ENCODE measurements at places on chromosomes 1 and 21. TPM values are rescaled to one million over a fixed set of nuclear protein-coding genes. Genes with fewer than 3 reads are reported as not detected.

- no peak overlapping the region for H3K4me3 ChIP-seq
- H3K4me1 ChIP-seq, result no peaks in the 10 kb centered on the region
- no peaks in the 10 kb centered on the region for H3K27me3 ChIP-seq
- no peak for DNase-seq
- H3K36me3 ChIP-seq, result 0 out of 3 replicates have a peak, but pooled peaks cover 11% of the 10 kb centered on the region
- H3K27ac ChIP-seq, result no peak overlapping the region
Observed at GRCh38 chr1:35958558-35958957, 27.7 kb downstream of the AGO3 start.

The SPRR2F gene
- total RNA-seq, result not detected

DNA sequence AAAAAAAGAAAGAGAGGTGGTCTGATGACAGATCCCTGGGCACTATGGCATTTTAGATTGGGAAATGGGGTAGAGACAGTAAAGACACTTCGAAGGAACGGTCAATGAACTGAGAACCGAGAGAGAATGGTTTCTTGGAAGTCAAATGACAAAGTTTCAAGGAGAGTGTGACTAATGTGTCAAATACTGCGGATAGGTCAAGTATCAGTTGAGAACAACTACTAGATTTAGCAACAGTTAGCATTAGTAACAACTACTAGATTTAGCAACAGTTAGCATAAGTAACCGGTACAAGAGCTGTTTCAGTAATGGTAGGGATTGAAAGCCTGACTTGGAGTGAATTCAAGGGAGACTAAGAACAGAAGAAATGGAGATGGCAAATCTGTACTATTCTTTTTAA is 35.0 kb downstream of the UROD start:
- no peaks in the 10 kb centered on the region for H3K27me3 ChIP-seq
- peaks cover 54% of the 10 kb centered on the region for H3K36me3 ChIP-seq
- DNase-seq, result no peak
- H3K27ac ChIP-seq, result no peak overlapping the region
- no peak overlapping the region for H3K4me3 ChIP-seq

The MRAP gene
- 1.2 TPM for total RNA-seq

- no peaks in the 10 kb centered on the region for H3K27me3 ChIP-seq
- H3K4me3 ChIP-seq, result no peak overlapping the region
- H3K4me1 ChIP-seq, result no peaks in the 10 kb centered on the region
- no peaks in the 10 kb centered on the region for H3K36me3 ChIP-seq
- no peak overlapping the region for H3K27ac ChIP-seq
Observed at GRCh38 chr1:191134796-191135195, 657.1 kb upstream of the BRINP3 start.

The MFSD2A gene
- not detected for total RNA-seq

DNA sequence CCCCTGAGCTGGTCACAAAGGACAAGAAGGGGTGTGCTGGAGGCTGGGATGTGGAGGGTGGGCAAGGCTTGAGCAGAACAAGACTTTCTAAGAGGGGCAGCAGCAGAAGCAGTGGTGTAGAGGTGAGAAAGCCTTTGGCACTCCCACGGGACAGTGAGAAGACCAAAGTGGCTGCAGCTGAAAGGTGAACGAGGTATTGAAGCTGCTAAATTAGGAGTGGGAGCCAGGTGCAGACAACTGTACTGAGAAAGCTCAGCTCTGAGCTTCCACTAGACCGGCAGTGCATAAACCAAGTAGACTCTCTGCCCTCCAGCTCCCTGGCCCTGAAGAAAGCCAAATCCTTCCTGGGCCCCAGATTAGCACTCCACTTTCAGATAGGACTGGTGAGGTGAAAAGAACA is 93.0 kb downstream of the VWA5B1 start:
- no peaks in the 10 kb centered on the region for H3K27me3 ChIP-seq
- no peak for DNase-seq
- no peaks in the 10 kb centered on the region for H3K4me1 ChIP-seq
- H3K27ac ChIP-seq, result no peak overlapping the region

DNA sequence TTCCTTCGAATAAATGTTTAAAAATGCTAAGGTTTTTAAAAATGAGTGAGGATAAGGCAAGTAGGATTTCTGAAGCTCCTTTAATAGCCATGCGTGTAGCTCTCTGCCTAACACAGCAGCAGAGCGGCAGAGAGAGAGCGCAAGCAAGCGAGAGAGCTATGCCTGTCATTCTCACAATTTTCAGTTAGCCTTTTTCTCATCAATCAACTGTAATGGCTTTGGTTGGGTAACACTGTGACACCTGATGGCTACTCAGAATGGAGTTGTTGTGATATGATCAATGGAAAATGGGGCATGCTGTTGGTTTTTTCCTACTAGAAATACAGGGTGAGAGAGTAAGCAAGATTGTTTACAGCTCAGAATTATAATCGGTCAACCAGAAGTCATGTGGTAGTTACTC is 198.4 kb downstream of the RPS6KC1 start:
- no peak for DNase-seq
- peaks cover 18% of the 10 kb centered on the region for H3K4me1 ChIP-seq
- no peak overlapping the region for H3K4me3 ChIP-seq
- H3K27ac ChIP-seq, result no peak overlapping the region

The S100A2 gene
- 1.4 TPM for total RNA-seq

The NDUFS5 gene
- total RNA-seq, result 655 TPM

DNA sequence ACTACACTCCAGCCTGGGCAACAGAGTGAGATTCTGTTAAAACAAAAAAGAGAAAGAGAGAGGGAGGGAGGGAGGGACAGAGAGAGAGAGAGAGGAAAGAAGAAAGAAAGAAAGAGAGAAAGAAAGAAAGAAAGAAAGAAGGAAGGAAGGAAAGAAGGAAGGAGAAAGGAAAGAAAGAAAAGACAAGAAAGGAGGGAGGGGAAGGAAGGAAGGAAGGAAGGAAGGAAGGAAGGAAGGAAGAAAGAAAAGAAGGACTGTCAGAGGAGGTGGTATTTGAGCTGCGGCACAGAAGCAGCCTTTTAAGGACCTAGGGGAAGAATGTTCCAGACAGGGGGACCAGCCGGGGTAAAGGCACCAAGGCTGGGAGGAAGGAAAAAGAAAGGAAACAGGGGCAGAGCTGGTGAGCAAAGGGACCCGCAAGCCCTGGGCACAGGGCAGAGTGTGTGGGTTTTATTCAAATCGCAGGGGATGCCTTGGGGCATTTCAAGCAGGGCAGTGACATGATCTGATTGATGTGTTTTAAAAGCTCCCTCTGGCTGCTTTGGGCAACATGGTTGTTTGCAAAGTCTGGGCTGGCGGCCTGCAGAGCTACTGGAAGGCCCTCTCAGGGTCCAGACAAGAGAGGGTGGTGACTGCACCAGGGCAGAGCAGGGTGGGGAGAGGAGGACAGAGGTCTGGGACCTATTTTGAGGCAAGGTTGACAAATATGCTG is 176.9 kb upstream of the VAMP3 start:
- peaks cover 41% of the 10 kb centered on the region for H3K27me3 ChIP-seq
- H3K4me1 ChIP-seq, result no peaks in the 10 kb centered on the region
- DNase-seq, result no peak
- H3K36me3 ChIP-seq, result no peaks in the 10 kb centered on the region
- H3K27ac ChIP-seq, result no peak overlapping the region

DNA sequence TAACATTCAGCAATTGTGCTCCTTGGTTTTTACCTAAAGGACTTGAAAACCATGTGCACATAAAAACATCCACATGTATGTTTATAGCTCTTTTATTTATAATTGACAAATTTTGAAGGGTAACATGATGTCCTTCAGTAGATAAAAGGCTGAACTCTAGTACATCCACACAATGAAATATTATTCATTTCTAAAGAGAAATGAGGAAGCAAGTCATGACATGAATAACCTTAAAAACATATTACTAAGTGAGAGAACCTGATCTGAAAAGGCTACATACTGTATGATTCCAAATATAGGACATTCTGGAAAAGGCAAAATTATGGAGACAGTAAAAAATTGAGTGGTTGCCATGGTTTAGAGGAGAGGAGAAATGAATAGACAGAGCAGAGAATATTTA is 50.3 kb downstream of the DRAM2 start:
- no peak overlapping the region for H3K4me3 ChIP-seq
- H3K27me3 ChIP-seq, result no peaks in the 10 kb centered on the region
- H3K27ac ChIP-seq, result no peak overlapping the region
- H3K36me3 ChIP-seq, result no peaks in the 10 kb centered on the region

The WLS gene
- not detected for total RNA-seq

DNA sequence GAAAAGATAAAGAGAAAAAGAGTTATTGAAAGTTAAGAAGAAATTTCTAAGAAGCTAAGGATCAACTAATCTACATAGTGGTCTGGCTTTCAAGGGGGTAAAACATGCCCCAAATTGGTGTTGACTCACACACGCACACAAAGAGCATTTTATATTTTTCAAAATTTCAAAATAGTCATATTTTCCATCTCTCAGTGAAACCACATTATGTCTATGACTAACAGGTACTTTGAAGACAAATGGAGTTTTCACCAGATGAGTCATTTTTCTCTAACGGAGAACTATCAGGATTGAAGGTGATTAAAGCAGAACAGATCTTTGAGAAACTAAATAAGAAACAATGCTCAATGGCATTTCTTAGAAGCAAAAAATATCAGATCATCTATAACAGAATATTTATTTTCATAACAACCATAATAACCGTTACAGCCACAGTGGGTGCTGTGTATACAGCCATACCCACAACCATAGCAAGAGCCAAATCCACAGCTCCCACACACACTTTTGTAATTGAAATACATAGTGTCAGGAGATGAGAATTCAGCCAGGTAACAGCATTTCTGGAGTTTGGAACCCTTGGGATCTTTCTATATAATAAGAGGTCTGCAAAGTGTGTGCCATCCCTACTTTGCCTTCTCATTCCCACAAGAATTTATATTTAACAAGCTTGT is at the start of gene KRTAP21-3:
KRTAP21-3 (minus strand) TSS at position 539 of the 671 bp plus-strand sequence; CDS start at position 521, 18 bp downstream.
- no peaks in the 10 kb centered on the region for H3K36me3 ChIP-seq
- no peak within 1 kb of the TSS for H3K27ac ChIP-seq
- H3K4me1 ChIP-seq, result no peaks in the 10 kb centered on the region
- H3K27me3 ChIP-seq, result no peaks in the 10 kb centered on the region

The CLDN17 gene
- total RNA-seq, result not detected

GRCh38 chr1:200438911-200439310 is 29.1 kb upstream of the ZNF281 start:
- no peak overlapping the region for H3K4me3 ChIP-seq
- H3K27ac ChIP-seq, result no peak overlapping the region
- peaks cover 7% of the 10 kb centered on the region for H3K4me1 ChIP-seq
- DNase-seq, result no peak

GRCh38 chr1:214086945-214087344 is 99.2 kb downstream of the PROX1 start:
- H3K27ac ChIP-seq, result no peak overlapping the region
- DNase-seq, result no peak
- H3K27me3 ChIP-seq, result no peaks in the 10 kb centered on the region
- H3K36me3 ChIP-seq, result no peaks in the 10 kb centered on the region

DNA sequence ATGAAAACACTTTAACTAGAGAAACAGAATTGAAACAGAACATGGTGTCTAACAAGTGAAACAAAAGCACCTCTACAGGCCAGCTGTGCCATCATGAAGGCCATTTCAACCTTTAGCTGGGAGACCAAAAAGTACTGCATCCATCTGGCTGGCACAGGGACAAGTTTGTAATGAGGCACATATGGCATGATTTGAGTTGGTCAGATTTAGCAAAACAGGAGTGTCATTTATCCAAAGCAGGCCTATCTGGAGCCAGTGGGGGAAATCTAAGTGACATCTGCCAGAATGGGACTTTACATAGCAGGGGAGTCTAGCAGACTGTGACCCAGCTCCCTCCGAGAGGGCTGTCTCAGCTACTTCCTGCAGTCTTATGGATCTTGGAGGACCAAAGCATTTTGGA is 51.9 kb downstream of the DNTTIP2 start:
- no peak overlapping the region for H3K4me3 ChIP-seq
- H3K27me3 ChIP-seq, result no peaks in the 10 kb centered on the region
- peak overlapping the region; percentile 73 for H3K27ac ChIP-seq
- no peak for DNase-seq

DNA sequence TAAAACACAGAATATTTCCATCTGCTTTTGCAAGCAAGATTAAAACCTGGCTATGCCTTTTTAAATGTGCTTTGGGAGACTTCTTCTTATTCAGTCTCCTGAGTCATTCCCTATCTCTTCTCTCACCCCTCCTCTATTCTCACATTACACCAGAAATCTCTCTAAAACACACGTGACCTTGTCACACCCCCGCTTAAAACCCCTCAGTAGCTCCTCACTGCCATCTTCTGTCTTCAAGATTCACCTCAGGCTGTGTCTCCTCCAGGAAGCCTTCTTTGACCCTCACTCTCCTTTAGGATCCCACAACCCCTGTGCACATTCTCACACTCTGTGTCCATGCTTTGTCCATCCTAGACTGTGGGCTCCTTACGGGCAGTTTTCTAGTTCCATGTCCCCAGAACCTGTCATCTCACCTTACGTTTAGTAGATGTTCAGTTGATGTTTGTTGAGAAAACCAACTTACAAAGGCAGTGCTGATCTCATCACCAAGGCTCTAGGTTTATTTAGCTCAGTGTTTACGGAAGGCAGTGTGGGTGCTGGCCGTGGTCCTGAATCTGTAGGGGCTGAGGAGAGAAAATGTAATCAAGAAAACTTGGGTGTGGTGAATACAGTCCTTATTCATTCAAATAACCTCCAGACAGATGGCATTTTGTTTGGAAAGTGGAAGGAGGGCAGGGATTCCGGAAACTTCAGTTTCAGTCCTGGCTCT is 143.5 kb downstream of the DMRTA2 start:
- no peaks in the 10 kb centered on the region for H3K27me3 ChIP-seq
- no peaks in the 10 kb centered on the region for H3K36me3 ChIP-seq
- DNase-seq, result peak; percentile 8

The PBX1 gene
- not detected for total RNA-seq

The TDRD5 gene
- not detected for total RNA-seq

DNA sequence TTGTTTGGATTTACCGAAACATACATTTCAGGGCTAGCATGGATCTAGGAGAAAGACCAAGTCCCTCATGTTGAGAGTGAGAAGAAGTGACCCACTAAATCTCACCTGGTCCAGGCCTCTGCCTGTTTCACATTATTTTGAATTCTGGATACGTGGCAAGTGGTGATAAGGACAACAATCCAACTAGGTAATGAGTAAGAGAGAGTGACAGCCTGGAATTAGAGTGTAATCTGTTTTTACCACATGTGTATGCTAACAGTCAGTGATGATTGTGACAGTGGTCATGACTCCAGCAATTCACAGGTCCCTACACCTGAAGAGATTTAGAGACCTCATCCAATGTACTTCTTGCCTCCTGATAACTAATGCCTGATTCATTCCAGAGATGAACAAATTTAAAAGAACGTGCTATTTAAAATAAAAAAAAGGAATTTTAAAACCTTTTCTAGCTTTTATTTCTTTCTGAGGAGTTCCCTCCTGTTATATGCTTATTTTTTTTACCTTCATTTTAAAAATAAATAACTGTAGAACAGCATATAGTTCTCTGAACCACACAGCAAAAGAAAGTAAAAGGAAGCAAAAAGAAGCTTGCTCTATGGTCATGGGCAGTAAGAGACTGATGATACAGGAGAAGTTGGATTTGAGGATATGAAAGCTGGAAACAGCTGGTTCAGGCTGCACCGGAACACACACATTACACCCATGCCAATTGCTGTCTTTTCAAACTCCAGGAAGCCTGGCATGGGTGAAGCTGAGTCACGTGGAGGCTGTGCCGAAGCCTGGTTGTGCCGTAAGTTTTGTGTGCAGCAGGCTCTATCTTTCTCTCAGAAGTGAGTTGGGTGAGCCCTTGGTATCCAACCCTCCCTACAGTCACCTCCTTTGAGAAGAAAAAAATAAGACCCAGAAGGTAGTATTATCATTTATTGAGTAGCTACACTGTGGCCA is 14.7 kb downstream of the C1orf116 start:
- DNase-seq, result no peak
- H3K4me1 ChIP-seq, result peaks cover 43% of the 10 kb centered on the region
- no peaks in the 10 kb centered on the region for H3K27me3 ChIP-seq
- H3K27ac ChIP-seq, result no peak overlapping the region

Data from HepG2 (cell line).